Right lobe of liver (tissue), 6 donors: ENCODE measurements at places on chromosomes 12 and 14.
A peak's percentile ranks its signal among the peaks of the same experiment; 100 is the strongest.

- DNase-seq = peak; percentile 65
These were observed 41.6 kb downstream of the UBE3B start for GRCh38 chr12:109518820-109519665.

- no peak for DNase-seq
These were observed 23.4 kb downstream of the CDK17 start for GRCh38 chr12:96376865-96377264.

GRCh38 chr12:80749456-80749855 lies 32.7 kb downstream of the MYF5 start:
- DNase-seq = no peak

DNA sequence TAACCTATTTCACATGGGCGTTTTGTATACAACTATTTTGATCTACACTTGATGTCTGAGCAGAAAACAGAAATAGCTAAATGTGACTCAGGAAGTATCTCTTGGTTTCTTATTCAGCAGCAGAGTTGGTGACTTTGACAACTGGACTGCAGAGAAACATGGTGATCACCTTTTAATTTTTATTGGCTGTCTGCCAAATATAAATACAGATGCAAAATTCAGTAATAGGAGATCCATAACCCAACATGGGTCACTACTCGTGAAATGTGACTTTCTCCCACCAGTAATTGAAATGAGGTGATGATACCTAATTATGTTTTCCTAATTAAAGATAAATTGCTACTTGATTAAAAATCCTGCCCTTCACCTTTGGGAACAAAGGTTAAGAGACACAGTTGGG lies 487.1 kb downstream of the NELL2 start:
- no peak for DNase-seq

- DNase-seq = no peak
These were observed 311.9 kb downstream of the CACNA1C start for GRCh38 chr12:2364631-2365051.

GRCh38 chr14:52124791-52125684 lies 56.2 kb upstream of the NID2 start:
- no peak for DNase-seq

DNA sequence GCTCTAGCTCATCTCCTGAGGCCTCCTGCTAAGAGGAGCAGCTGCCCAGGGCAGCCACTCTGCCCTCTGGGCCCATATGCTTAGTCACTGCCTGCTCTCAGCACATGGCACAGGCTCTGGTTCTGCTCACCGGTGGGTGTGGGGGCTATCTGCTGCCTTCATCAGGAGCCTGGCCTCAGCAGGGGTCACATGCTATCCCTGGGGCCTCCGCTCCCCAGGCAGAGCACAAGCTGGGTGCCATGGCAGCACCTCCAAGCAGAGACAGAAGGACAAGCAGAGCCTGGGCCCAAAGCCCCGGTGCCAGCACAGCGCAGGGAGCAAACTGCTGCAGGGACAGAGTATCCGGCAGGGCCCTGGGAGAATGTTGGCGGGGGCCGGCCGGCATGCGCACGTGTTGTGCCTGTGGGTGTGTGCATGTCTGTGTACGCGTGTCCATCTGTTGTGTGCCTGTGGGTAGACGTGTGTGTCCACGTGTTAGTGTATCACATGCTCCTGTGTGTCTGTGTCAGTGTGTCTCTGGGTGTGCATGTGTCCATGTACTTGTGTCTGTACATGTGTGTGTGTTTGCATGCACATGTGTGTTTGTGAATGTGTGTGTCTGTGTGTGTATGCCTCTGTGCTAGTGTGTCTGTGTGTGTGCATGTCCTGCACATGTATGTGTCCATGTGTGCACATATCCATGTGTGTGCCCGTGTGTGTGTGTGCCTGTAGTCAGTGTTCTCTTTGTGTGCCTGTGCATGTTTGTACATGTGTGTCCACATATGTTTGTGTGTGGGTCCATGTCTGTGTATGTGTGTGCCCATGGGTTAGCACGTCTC lies 326.9 kb downstream of the TMEM121 start:
- DNase-seq = no peak

DNA sequence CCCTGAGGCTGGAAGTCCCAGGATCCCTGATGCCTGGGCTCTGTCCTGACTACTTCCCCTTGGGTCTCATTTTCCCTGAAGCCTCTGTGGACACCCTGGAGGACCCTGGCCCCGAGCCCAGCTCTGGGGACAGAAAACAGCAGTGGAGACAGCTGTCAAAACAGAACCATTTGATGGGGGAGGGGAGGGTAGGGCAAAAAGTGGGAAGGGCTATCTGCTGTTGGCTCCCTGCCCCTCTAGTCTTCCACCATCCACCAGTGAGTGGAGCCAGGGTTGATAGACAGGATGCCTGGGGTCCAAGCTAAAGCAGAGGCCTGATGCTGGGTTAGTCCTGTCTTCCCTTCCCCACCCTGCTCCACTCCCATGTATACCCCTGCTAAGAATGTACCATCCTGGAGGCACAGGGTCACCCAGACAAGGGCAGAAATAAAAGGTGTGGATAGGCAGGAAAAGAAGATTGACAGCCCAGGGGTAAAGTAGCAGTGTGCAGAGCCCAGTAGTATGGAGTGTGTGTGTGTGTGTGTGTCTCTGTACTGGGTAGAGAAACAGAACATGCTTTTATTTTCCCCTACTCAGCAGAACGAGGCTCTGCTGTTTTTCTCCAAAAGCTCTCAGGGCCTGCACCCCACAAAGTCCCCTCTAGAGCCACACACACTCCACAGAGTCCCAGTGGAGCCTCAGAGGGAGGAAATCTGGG lies 9.8 kb downstream of the ZNF385A start:
- no peak for DNase-seq

GRCh38 chr12:14187966-14188365 lies 177.5 kb upstream of the ATF7IP start:
- no peak for DNase-seq

DNA sequence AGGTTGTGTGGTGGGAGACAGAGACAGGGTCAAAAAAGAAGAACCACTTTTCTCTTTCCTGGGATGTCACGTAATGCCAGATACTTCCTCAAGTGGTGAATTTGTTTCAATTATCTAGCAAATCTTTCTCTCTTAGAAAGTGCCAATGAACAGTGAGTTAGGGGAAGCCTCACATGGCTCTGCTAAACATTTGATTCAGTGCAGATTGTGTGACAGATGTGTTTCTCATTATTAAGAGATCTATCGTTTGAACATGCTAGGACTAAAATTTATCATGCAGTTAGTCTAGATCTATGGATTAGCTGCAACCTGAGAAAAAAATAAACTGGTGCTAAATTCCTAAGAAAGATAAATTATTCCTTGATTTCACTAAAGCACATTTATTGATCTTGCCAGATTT lies 247.8 kb downstream of the MDGA2 start:
- no peak for DNase-seq

- DNase-seq = no peak
These were observed 68.0 kb upstream of the AMIGO2 start for GRCh38 chr12:47147739-47148138.

- DNase-seq = peak; percentile 27
These were observed 275.9 kb downstream of the FBXL14 start for GRCh38 chr12:1318327-1319031.

DNA sequence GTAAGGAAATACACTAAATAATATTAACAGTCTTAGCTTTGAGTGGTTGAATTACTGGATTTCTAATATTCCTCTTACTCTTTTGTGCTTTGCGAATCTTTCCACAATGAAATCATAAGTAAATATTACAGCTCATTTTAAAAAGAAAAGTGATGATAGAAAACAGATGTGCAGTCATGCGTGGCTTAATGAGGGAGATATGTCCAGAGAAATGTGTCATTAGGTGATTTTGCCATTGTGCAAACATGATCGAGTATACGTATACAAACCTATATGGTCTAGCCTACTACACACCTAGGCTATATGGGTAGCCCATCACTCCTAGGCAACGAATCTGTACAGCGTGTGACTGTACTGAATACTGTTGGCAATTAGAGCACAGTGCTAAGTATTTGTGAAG lies 59.3 kb downstream of the SLC15A5 start:
- no peak for DNase-seq

- DNase-seq = no peak
These were observed 41.4 kb downstream of the PRPF40B start for GRCh38 chr12:49664591-49665239.

DNA sequence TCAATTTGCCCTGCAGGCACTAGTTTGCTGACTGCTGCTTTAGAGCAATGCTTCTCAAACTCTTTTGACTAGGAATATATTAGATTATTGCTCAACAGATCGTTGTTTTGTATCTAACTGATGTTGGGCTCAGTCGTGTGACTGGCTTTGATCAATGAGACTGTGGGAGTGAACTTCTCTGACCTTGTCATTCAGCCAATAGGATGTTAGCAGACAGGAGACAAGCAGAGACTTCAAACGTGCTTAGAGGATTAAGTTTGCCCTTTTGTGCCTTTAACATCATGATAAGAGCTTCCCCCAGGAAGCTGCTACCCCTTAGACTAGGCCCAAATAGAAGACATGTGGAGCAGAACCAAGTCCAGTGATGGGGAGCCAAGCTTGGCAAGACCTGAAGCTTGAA lies 76.7 kb upstream of the ELK3 start:
- no peak for DNase-seq

DNA sequence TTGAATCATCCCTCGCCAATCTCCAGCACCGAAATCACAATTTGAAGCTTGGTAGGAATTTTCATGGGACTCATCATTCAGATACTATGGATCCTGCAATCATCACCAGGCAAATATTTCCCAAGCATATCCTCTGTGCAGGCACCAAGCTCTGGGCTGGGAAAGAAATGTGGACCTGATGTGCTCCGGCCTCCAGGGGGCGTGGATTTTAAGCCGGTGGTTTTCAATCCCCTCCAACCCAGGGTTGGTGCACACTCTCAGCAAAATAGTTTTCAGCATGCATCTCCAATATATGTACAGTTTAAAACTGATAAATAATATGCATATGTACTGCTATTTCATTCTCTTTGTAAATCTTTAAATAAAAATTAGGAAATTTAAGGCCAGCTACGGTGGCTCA lies 98.9 kb downstream of the RBM19 start:
- no peak for DNase-seq

- no peak for DNase-seq
These were observed 95.4 kb upstream of the ANO4 start for GRCh38 chr12:100699209-100699608.

- DNase-seq = no peak
These were observed 64.0 kb downstream of the OSBPL8 start for GRCh38 chr12:76495556-76495955.

DNA sequence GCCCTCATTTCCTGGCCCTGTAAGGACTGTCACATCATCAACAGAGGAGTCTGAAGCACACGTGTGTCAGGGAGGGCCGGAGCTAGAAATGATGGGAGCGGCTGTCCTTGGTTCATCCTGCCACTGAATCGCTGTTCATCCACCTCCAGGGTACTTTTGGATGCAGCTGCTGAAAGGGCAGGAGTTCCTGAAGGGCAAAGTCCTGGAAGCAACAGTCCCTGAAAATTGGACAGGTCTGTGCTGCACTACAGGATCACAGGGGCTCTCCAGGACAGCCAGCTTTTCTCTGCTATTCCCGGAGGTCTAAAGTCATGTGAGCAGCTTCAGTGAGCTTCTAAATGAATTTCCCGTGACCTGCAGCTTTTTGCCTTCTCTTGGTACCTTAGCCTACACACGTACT lies 17.7 kb downstream of the POU6F1 start:
- DNase-seq = no peak

DNA sequence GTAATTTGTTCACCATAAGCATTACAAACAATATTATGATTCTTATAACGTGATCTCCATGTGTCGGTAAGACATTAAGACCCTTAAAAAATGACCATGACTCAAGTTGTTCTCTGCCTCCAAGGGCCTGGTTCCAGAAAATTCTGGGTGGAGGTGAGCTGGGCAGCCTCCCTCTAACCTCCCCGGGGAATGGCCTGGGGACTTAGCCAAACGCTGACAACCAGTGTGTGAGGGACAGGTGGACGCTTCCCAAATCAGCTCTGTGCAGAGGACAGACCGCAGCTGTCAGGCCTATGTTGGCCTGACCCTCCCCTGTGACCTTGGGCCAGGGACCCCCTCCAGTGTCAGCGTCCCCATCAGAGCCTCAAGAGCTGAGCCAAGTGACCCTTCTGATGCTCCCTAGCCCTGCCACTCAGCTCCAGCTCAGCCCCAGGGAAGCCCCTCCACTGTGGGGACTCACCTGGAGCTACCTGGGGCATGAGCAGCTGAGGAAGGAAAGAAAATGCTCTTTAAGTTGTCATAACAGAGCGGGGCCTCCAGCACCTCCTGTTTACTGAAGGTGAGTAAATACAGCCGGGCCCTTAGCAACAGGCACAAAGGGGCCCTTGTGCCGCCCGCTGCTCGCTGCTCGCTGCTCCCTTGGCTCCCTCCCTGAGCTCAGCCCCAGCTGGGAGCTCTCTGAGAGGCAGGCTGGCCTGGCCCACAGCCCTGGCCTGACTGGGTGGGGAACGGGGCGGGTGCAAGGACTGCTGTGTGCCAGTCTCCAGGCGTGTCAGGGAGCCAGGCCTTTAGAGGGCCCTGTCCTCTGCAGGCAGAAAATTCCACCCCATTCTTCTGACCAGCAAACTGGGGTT lies 116.6 kb downstream of the CALM1 start:
- no peak for DNase-seq

GRCh38 chr12:107399046-107399445 lies 286.6 kb upstream of the PWP1 start:
- no peak for DNase-seq

DNA sequence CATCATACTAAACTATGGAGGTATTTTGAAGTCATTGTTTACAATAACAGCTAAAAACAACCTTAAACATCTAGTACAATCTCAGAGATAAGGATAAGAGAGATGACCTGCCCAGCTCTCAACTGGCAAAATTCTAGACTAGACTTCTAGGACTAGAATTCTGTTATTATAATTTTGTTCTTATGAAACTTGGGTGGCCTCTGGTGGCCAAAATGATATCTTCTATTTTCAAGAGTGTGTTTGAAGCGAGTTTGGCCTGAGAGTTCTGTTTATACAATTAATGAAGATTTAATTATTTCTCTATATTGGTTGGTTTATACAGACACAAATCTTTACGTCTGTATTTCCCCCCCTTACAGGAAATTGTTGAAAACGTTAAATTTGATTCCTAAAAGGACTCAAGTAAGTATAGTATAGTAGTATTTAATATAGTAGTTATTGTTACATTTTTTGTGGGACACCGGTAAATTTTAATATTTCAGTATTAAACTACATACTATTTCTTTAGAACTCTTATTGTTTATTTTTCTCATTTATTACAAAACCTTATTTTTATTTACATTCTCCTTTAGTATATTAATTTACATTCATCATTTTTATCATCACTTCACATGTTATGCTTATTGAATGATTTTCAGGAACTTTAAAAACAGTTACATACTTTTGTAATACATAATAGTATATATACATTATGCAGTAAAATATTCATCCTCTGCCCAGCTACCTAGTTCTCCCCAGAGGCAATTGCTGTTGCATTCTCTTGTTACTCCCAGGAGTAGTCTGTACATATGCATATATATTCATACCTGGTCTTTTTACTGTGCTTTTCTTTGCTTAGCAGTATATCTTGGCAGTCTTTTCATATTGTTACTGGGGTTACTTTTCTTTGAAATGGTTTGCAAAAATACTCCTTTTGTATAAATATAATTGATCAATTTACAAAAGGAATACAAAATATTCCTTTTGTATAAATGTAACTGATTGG lies 6.6 kb downstream of the PPHLN1 start:
- no peak for DNase-seq

- no peak for DNase-seq
These were observed 32.7 kb downstream of the RBM25 start for GRCh38 chr14:73091044-73091443.
